GM12892 (cell line): ENCODE measurements at places on chromosomes 5 and 9.

GRCh38 chr5:173454736-173455598 lies 126.8 kb upstream of the STC2 start:
- no peak for DNase-seq

GRCh38 chr9:119004618-119004990 lies 364.6 kb downstream of the BRINP1 start:
- no peak for DNase-seq

DNA sequence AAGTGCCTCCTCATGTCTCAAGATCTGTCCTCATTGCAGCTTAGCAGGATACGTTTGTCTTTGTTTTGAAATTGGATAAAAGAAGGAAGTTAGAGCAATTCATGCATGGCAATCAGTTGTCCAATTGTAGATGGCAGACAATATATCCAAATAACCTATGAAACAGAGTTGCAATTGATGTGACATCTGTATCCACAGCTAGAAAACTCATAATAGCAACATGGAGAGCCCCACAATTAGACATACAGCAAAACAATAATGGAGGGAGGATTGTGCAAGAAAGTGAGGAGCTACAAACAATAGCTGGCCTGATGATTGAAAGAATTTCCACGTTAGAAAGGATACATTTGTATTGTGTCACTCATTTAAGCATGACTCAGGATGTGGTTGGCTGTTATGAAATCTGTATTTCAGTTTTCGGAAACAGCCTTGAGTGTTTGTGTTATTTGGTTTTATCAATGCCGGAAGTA lies 132.0 kb downstream of the FAM174A start:
- DNase-seq, result no peak

DNA sequence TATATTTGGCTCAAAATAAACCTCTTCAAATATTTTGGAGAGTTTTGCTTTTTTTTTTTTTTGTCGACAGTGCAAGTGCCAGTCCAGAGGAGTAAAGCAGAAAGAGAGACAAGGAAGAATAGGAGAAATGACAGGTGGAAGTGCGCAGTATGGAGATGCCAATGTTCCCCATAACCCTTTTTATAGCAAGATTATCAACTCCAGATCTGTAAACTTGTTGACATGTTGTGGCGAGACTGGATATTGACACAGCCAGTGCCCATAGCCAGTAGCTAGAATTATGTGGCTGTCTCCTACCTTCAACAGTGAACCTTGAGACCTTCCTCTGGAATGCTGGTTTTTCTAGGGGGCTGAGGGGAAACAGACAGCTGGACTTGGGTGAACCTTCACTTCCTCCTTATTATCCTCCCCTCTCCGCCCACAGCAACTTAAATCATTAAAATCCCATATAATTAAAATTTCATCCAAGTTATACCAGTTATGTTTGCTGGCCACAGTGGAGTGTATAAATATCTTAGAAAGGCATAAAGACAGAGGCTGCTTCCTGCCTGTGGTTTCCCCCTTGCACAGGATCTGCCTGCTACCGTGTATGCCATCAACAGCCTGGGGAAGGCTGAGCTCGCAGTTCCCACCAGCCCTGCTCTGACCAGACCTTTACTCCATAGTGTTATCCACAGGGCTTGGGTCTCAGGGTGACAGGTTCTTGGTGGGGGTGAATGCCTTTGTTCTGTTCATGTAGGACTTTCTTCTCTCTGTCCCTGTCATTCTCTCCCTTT lies 112.3 kb upstream of the ANKH start:
- DNase-seq, result no peak

- DNase-seq, result no peak
Measured at GRCh38 chr9:96138616-96139015, 163.4 kb downstream of the HSD17B3 start.

DNA sequence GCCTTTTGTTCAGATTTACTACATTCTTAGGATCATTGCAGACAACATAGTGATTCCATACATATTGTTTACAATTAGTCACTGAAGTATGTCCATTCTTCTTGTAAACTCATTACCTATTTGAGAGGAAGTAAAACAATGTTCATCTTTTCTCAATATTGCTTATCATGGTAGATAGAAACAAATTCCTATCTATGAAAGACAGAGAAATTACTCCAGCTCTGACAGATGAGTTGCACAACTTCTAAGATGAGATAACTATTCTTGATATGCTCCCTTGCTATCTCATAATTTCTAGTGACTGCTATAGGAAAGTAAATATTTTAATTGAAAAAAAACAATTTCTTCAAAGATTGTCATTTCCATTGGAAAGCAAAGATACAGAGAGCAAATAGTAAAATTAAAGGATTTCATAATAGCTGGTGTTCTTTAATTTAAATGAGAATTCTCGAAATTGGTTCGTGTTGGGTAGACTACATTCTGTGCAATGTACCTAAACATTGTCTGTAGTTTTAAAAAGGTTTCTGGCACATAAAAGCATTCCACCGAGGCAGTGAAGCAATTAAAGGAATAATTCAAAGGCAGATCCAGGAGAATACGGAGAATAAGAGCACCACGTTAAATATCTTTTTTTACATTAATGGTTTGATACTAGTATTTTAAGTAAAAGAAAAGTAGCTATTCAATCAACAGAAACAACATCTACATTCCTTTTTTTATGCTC lies 1029.1 kb upstream of the ACO1 start:
- DNase-seq, result no peak

DNA sequence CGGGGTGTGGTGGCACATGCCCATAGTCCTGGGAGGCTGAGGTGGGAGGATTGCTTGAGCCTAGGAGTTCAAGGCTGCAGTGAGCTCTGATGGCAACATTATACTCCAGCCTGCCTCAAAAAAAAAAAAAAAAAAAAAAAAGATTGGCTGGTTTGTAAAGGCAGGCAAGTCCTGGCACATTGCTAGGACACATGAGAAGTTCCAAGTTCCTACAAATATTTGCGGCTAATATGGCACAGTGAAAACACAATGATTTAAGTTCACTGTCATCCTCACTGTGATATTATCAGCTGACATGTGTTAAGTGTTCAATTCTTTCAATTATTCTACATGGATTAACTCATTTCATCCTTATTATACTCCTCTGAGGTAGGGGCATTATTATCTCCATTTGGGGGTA lies 20.1 kb downstream of the TMEM268 start:
- DNase-seq, result no peak

DNA sequence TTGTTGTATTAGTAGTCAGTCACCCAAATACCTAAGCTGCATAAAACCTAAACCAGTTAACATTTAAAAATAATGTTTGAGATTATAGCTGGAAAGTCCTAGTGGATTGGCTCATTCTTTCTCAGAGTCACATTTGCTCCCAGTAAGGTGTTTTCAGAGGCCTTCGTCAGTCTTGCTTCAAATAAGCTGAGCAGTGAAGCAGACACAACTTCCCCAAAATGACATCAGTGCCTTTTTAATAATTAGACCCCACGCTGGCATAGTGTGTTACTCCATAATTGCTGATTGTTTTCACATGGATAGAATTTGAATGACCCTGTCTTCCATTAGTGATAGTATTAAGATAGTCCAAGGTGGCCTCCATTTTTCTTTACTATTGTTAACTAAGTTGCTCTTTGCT lies 245.8 kb downstream of the PJA2 start:
- no peak for DNase-seq

DNA sequence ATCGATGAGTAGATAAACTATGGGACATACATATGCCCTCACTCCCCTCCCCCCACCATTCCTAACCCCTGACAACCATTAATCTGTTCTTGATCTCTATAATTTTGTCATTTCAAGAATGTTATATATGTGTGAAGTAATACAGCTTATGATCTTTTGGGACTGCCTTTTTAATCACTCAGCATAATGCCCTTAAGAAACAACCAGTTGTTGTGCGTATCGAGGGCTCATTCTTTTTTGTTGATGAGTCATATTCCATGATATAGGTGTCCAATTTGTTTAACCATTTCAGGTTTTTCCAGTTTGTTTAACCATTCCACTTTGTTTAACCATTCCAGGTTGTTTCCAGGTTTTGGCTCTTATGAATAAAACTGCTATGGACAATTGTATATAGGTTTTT lies 75.6 kb downstream of the ARHGEF28 start:
- no peak for DNase-seq

- DNase-seq, result no peak
Measured at GRCh38 chr9:18492612-18493011, 18.7 kb downstream of the ADAMTSL1 start.

- DNase-seq, result no peak
Measured at GRCh38 chr5:170599756-170600155, 95.9 kb downstream of the KCNIP1 start.

DNA sequence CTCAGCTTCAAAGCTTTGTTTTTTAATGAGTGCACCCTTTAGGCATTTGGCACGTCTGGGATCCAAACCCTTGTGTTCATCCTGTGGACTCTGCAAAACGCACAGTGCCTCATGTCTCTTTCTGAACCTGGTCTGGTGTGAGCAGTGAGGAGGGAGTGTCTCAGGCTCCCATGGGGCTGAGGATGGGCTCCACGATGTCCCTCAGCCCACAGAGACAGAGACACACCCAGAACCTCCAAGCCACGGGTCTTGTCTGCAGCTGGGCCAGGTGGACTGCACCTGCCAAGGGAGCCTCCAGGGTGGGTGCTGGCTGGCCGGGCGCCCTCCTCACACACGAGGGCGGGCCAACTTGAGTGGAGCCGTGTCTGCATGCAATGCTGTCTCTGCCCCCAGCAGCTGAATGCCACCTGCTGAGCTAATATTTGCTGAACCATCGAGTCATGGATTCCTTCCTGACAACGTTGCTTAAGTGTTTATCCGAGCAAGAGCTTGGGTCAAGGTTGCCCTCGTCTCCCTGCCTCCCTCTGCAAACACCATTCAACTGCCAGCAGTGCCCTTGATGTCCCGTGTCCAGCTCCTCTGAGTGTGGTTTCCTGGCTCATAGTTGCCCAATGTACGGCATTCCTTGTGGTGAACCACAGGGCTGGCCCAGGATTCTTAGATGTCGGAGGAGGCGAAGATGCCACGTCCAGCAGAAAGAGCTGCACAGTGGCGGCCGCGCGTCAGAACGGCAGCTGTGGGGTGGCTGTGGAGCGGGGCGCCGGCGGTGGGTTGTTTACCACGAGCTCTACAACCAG lies 31.4 kb upstream of the LPCAT1 start:
- no peak for DNase-seq
